Central memory CD4-positive, alpha-beta T cell (primary cell): ENCODE measurements at places on chromosomes 5 and 9.

GRCh38 chr5:53996008-53996407 is 314.4 kb downstream of the ARL15 start:
- DNase-seq, result no peak

DNA sequence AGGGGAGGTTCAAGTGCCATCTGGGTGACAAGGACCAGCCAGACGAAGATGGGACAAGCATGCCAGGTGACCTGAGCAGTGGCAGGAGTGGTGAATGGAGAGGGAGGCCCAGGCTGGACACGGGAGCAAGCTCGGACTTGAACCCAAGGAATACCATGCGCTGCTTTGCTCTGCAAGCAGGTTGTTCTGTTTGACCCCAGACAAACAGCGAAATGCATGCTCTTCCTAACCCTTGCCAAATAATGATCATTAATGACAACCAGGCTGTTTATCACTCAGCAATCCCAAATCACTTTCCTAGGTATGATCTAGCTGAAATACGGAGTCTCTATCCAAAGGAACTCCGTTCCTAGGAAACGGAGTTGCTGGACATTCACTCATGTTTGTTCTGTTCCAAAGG is 77.4 kb downstream of the PTPDC1 start:
- no peak for DNase-seq

DNA sequence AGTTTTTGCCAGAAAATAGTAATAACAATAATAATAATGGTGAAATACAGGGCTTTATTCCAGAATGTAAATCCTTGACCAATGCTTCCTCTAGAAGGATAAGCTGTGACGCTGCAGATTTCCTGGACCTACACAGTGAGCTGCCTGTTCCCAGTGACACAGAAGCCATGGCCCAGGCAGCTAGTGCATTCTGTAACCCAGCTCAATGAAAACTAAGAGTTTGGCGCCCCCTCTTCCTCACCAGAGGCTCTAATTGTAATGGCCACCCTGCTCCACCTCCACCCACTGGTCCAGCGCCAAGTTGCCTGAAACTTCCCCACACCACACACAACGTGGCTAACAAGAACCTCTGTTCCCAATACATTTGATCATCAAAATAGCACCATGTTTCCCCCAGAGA is 248.1 kb downstream of the CETN3 start:
- no peak for DNase-seq

DNA sequence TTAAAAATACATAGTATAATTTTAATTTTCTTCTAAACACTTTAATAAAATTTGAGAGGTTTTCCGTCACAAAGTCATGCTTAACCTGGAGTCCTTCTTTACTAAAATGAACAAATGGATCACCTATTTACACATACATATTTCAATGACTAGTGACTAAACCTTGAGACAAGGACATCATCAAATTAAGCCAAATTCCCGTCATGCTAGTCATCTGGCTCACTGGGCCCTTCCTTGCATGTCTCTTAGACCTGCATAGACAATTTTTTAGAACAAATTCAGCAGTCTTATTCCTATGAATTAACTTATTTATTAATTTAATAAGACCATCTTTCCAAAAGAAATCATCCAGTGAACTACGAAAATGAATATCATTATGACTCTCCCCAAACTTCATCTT is 26.6 kb downstream of the ERAP2 start:
- DNase-seq, result no peak

DNA sequence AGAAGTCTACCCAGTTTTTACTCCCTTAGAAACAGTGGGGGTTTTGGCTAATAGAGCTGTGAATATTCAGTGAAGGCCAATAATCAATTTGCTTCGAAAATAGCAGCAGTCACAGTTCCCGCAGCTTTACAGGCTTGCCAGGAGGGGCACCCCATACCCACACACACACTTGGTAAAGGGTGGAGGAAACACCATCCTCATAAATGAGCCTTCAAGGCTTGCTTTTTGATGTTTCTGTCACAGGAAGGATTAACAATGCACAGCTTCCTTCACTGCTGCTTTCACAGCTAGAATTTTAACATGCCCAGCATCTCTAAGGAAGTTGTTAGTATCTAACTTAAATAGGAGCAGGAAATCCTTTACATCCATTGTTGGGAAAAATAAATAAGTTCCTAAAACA is 1247.5 kb upstream of the C9orf72 start:
- no peak for DNase-seq

DNA sequence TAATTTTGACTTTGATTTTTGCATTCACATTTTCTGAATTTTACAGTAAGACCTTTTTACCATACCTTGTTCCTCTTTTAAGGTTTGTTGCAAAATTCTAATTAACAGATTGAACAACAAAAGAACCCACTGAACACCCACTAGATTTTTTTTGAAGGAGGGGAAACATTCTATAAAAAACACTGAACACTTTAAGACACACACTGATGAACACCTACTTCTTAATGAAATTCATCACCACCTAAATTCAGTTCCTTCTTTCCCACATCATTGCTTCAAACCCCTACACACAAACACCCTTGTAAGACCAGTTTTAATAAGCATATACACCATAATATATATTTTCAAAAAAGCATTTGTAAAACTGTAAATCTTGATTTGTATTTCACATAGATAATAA is 559.0 kb upstream of the MEF2C start:
- DNase-seq, result no peak

GRCh38 chr5:52892242-52892878 is 96.8 kb upstream of the ITGA2 start:
- no peak for DNase-seq

DNA sequence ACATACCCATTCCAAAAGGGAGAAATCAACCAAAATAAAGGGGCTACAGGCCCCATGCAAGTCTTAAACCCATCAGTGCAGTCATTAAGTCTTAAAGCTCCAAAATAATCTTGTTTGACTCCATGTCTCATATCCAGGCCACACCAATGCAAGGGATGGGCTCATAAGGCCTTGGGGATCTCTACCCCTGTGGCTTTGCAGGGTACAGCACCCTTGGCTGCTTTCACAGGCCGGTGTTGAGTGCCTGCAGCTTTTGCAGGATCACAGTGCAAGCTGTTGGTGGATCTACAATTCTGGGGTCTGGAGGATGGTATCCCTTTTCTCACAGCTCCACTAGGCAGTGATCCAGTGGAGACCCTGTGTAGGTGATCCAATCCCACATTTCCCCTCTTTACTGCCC is 5.0 kb upstream of the SPINK14 start:
- no peak for DNase-seq

DNA sequence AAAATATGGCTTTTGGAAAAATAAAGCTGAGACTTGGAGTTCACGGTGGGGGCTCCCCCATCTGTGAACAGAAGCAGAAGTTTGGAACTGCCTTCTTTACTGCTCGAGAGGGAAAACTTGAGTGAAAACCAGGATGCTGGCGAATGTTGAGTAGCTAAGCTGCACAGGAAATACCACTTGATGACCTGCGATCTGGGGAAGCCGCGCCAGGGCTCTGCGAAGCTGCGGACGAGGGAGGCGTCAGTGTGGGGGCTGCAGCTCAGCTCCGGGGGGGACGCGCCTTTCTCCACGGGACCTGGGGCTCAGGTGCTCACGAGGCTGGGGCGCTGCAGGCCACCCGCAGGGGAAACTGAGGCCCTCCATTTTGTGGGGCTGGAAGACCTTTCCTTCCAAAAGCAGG is 62.3 kb downstream of the TENT4A start:
- no peak for DNase-seq

- DNase-seq, result no peak
Measured at GRCh38 chr9:121281614-121282276, 13.8 kb downstream of the GSN start.

DNA sequence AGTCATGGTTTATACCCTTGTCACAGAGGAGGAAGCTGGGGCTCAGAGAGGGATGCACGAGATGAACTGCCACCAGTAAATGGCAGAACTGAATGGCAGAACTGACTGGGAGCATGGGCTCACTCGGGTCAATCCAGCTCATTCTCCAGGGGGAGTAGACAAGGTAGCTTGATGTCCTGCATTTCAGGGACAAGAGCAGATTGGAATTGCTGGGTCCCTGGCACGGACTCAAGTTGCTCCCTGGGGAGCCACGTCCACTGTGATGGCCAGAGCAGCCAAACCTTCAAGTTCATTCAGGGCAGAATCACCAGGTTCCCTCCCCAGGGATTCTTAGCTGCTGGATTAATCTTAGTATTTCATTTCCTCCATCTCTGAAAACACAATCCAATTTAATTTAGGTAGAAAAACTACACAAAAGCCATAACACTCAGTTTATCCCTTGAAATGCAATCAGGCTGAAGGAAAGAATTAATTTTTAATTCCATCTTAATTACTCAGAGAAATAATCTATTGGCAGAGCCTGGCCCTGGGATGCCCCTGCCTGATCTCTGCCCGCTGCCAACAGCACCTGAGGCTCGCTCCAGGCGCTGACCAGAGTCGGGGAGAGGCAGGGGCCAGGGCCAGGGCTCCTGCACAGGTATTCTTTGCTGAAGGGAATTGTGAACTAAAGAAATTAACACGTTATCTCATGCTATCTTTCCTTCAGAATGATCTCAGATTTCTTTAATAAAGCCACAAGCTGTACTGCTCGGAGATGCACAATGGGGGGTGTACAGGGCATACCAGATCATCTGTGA is 42.0 kb upstream of the UNC5A start:
- DNase-seq, result no peak

DNA sequence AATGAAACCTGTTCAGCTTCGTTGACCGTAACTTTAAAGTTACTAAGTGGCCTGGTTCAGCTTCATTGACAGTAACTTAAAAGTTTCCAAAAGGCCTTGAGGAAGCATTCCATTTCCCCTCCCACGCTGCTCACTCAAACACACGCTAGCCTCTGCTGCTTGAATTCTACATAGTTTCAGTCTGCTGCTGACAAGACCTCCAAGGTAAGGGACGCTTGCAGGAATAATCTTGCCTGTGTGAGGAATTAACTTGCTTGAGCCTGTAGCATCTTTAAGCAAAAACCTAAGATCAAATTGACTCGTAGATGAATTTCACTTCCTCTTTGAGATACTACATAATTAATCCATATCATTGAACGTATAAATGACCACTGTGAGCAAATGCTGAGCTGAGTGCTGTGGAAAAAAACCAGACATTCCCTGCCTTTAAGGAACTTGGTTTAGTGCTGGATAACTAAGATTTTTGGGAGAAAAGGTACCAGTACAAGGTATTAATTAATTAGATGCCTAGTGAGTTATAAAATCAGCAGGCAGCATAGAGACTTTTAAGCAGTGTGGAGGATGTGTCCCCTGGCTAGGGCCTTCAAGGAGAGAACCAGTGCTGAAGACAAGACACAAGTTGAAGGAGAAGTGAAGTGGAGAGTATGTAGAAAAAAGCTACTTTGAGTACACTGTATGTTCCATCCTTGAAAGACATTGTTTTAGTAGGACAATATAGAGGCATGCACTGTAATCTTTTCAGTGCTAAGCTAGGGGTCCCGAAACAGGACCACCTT is 39.2 kb downstream of the GRAMD2B start:
- no peak for DNase-seq

DNA sequence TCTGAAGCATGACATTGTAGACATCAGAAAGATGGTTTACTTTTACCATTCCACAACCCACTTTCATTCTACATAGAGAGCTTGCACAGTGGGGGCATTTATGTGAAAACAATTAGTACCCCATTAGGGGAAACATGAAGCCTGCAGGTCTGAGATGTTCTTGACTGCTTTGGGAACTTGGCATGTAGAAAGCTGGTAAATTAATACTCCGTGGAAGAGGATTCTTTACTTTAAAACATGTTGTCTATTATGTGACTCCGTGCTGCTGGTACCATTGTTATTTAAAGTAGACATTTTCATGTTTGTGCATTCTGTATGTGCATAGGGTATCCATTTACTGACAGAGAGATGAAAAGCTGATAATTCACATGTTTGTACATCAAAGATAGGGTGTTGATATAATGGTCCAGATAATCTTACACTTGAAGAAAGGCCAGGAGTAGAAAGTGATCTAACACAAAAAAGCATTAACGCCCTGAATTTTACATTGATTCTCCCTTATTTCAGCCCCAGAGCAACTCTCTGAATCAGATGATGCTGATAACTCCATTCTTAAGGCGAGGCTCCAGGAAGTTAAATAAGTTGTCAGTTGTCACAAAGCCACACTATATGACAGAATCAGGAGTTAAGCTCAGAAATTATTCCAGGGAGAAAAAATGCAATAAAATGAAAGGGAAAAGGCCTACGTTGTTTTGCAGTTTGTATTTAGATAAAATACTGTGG is 50.1 kb upstream of the CD180 start:
- no peak for DNase-seq

- no peak for DNase-seq
Measured at GRCh38 chr5:119171686-119172085, 100.8 kb downstream of the DMXL1 start.

DNA sequence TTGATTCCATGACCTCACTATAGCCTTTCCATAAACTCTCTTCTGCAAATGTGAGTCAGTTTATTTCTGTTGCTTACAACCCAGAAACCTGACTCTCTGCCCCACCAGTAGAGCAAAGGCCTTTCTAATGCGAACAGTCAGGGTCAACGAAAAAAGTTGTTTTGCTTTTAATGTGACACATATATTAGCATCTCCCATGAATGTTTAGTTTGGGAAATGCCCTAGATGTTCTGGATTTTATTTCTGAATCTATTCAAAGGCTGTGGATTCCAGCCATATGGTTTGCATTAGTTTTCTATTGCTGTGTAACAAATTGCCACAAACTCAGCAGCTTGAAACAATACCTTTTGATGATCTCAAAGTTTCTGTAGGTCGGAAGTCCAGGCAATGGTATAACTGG is 193.5 kb downstream of the GNA14 start:
- DNase-seq, result no peak
